ENCODE measurements at places on chromosomes 1 and 21.

GRCh38 chr1:203173566-203173965 is 2.1 kb downstream of the MYBPH start:
- DNase-seq, result no peak

GRCh38 chr1:191125950-191126349 is 648.3 kb upstream of the BRINP3 start:
- DNase-seq, result no peak

- no peak for DNase-seq
These were observed 12.5 kb upstream of the VAMP4 start for GRCh38 chr1:171754353-171754705.

DNA sequence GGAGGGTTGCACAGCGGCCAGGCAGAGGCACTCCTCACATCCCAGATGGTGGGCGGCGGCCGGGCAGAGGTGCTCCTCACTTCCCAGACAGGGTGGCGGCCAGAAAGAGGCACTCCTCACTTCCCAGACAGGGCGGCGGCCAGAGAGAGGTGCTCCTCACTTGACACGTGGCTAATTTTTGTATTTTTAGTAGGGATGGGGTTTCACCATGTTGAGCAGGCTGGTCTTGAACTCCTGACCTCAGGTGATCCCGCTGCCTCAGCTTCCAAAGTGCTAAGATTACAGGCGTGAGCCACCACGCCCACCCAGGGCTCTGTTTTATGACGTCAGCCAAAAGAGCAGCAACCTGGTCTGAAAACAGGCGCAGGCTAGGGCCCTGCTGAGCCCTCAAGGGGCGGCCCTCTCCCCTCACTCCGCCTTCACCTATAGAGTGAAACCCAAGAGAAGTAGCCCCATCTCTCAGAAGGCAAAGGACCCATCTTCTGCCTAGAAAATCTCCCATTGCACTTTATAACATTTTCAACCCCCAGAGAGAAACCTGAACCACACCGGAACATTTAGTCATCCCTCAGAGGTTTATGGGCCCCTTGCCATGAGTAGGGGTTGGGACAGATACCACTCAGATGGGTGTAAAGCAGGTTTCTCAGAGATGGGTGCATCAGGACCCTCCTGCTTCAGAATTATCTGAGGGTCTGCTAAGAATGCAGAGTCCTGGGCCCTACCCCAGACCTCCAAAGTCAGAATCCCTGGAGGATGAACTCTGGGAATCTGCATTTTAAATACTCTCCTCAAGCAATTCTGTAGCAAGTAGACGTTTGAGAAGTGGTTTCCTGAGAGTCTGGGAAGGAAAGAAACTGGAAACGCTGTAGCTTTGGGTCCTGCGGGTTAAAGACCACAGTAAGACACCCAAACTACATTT is 40.8 kb downstream of the CDK18 start:
- DNase-seq, result no peak
